ENCODE measurements at places on chromosomes 4 and X.

DNA sequence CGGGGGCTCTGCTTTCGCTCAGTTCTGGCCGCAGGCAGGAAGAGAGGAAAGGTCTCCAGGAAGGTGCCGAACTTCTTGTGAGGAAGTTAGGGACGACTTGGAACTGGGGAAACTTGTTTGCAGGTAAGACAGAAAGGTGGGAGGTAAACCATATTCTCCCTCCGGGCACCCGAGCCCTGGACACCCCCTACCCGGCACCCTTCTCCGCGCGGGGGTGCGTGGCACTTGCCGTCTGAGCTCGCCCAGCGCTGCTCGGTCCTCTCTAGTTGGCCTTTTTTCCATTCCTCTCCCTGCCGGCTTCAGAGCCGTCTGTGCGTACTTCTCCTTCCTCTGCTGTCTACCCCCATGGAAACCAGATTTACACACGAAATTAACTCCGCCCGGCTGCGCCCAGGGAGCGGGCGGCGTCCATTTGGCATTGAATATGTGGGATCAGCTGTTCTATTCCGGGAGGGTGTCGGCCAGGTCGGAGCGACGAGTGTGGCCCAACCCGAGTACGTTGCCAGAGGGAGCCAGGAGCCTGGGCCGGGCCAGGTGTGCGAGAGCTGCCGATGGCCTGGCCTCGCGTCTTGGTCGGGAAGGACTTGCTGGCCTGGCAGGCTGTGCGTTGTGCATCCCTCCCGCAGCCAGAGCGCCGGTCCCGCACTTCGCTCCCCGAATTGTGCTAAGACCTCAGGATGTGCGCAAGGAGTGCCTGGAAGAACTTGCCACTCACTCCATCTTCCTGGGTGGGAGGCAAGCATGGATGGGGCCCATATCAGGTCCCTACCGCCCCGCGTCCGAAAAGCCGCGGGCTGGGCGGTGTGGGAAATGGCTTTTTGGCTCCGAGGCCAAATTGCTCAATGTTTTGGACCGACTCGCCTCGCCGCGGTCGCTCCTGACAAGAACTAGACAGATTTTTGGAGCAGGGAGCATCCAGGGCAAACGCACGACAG is 1.7 kb downstream of the PDGFRA start:
- DNase-seq, result peak; percentile 17

DNA sequence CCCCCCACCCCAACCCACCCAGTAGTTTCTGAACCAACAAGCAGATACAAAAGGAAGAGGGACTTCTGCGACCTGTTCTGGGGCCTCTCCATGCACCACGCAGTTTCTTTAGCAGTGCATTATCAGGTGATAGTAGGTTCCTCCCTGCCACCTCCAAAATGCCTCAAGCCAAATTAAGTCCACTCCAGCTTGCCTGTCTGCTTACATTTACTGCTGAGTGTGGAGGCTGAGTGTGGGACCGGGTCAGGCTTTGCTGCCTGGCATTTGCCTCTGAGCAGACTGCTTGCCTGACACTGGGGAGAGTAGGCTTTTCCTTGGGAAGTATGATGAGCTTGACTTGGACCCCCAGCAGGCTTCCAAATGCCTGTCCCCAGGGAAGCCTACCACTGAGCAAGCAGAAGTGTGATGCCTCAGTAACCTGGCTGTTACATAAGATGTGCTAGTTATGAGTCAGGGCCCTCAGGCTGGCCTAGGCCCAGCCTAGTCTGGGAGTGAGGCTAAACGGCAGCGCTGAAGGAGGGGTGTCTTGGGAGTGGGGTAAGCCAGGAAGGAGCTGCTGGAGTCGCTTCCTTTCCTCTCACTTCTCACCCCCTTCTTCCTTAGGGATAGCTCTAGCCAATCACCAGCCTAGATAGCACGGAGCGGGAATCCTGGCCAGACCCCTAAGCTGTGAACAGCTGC is 9.0 kb downstream of the TSC22D3 start:
- DNase-seq, result no peak

DNA sequence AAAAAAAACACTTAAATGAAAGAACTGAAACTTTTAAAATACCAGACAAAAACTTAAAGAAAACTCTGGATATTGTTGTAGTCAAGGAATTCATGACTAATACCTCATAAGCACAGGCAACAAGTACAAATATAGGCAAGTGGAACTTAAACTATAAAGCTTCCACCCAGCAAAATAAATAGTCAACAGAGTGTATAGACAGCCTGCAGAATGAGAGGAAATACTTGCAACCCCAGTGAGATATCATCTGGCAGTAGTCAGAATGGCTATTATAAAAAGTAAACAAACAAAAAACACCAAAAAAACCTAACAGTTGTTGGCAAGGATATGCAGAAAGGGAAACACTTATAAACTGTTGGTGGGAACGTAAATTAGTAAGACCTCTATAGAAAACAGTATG is 9.6 kb upstream of the RPS6KA6 start:
- DNase-seq, result no peak

DNA sequence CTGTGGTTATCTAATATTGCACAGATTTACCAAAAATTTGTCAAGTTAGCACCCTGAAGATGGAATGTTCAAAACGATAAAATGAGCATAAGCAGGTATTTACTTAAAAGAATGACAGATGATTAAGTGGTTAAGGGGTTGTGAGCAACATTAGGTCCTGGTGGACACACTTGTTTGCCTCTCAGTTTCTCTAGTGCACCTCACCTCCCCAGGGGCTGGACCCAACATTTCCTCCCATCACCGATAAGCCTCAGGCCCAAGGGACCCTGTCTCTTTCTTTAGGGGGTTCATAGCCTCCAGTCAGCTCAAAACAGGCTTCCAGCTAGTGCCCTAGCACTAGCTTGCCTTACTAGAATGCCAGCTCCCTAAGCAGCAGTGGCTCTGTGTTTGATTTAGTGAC is 88.0 kb downstream of the ATP11C start:
- DNase-seq, result no peak

DNA sequence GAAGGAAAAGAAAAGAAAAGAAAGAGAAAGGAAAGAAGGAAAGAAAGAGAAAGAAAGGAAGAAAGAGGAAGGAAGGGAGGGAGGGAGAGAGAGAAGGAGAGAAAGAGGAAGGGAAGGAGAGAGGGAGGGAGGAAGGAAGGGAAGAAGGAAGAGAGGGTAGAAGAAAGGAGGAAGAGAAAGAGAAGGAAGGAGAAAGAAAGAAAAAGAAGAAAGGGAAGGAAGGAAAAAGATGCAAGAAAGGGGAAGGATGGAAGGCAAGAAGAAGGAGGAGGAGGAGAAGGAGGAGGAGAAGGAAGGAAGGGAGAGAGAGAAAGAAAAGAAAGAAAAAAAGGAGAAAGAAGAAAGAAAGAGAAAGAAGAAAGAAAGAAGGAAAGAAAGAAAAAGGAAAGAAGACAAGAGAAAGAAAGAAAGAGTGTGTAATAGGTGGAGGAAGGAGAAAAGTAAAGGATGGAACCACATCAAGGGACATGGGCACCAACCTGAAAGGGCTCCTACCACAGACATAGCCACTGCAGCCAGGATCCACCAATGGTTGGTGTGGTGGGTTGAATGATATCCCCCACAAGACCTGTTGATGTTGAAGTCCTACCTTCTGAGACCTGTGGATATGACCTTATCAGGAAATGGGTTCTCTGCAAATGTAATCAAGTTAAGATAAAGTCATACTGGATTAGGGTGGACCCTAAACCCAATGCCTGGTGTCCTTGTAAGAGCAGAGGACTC is 80.2 kb downstream of the RELL1 start:
- no peak for DNase-seq

DNA sequence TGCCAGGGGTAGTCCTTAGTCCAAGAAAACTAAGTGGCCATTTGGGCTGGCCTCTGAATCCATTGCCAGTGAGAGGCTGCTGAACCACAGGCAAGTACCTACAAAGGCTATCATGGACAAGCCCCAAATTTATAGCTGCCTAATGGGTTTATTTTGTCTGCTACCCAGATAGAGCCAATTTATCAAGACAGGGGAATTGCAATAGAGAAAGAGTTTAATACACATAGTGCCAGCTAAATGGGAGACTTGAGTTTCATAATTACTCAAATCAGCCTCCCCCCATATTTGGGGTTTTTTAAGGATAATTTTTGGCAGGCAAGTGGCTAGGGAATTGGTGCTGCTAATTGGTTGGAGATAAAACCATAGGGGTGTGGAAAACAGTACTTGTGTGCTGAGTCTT is 73.1 kb upstream of the BMP2K start:
- DNase-seq, result no peak

GRCh38 chrX:17414027-17414658 is 39.1 kb downstream of the NHS start:
- no peak for DNase-seq

DNA sequence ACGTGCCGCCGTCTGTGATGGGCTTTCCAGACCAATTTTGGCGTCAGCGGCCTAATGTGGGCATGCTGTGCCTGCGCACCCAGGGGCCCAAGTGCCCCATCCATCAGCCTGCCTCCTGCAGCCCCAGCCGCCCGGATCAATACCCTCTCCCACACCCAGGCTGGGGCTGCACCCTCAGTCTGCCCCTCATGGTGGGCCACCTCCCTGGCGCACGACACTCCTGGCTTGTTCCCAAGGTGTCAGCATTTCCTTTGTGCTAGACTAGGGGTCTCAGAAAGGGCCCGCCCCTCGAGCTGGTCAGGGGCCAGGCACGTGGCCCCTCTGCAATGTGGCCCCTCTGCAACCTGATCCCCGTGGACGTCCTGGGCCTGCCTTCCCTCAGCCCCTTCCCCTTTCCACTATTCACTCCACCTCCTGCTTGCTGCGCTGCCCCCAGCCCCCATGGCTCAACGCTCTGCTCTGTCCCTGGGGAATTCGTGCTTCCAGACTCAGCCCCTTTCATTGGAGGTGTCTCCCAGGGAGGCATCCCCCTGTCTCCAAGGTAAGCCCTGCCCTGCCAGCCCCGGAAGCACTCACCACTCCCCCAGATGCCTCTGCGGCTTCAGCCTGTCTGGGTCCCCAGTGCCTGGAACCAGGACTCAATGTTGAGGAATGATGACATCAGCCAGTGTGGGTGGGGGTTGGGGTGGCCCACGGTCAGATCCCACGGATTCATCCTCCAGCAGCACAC is 130.8 kb downstream of the HMX1 start:
- no peak for DNase-seq

- DNase-seq, result no peak
Observed at GRCh38 chr4:110412354-110413065, 63.4 kb upstream of the ENPEP start.

DNA sequence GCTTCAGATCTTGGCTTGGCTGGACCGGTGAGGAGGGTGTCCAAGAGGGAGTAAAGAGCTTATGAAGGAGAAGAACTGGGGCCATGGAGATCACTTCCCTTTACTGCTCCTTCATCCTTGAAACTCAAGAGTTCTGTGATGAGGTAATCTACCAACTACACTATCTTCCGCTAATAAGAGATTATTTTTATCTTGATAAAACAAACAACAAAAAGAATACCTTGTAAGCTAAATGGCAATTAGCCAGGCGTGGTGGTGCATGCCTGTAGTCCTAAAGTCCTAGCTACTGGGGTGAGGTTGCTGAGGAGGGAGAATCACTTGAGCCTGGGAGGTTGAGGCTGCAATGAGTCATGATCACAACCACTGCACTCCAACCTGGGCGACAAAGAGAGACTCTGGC is 47.4 kb downstream of the HAUS3 start:
- no peak for DNase-seq

DNA sequence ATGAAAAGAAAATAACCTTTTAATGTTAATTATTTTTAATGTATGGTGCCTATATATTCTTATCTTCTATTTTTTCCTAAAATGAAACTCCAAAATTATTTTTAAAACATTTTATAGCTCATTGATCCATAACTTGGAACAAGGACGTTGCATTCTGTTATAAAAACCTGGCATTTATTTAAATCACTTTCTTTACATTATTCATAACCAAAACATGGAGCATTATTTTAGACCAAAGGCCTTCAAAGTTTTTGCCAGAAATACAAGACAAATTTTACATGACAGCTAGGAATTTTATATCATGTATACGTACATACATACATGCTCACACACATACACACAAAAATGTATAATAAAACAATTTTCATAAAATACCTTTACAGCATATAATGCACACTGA is 259.8 kb downstream of the QDPR start:
- DNase-seq, result no peak

All from progenitor cell of endocrine pancreas (in vitro differentiated cells).